Activated T-cell treated with anti-CD3 and anti-CD28 coated beads, Interleukin-2, amount 50 U/mL, for 48 hours (primary cell): ENCODE measurements at places on chromosomes 16 and 17.

- no peak for DNase-seq
Observed at GRCh38 chr17:6035801-6036394, 34.3 kb upstream of the WSCD1 start.

- no peak for DNase-seq
Observed at GRCh38 chr16:49596648-49597291, 223.2 kb downstream of the C16orf78 start.

- no peak for DNase-seq
Observed at GRCh38 chr16:17468611-17469010, 2.1 kb downstream of the XYLT1 start.

- DNase-seq, result no peak
Observed at GRCh38 chr16:4606354-4606753, 8.3 kb downstream of the UBALD1 start.

DNA sequence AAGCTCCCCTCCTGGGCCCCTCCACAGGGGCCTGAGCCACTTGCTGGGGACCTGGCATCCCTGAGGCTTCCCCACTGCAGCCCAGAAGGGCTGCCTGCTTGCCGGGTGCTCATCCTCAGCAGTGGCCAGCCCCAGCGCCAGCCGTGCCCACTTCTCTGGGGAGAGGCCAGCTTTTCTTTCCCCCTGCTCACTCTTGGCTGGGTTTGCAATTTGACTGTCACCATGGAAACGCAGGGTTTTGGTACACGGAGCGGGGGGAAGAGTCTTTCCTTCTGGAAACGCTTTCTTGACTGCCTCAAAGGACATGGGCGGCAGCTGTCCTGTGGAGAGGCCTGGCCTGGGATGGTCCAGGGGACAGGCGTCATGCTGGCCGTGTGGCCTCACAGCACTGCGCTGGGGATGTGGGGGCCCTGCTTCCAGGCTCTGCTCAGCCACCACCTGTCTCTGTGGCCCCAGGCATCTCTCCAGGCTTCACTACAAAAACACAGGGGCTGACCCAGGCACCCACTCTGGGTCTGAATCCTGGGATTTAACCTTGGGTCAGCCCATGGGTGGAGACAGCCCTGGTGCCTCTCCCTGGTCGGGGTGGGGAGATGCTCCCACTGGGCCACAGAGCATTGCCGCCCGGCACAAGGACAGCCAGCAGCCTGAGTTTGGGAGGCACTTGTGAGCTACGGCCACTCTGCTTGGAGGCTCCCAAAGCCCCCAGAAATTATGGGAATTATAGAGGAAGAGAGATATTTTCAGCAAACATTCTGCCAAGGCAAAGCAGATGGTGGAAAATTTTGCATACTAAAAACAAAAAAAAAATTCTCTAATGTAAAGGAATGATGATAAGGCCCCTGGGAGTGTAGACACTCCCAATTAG is 45.9 kb upstream of the DOC2B start:
- no peak for DNase-seq
